Endodermal cell (in vitro differentiated cells): ENCODE measurements at places on chromosomes 2 and 18. TPM values are rescaled to one million over a fixed set of nuclear protein-coding genes. Genes with fewer than 3 reads are reported as not detected.

DNA sequence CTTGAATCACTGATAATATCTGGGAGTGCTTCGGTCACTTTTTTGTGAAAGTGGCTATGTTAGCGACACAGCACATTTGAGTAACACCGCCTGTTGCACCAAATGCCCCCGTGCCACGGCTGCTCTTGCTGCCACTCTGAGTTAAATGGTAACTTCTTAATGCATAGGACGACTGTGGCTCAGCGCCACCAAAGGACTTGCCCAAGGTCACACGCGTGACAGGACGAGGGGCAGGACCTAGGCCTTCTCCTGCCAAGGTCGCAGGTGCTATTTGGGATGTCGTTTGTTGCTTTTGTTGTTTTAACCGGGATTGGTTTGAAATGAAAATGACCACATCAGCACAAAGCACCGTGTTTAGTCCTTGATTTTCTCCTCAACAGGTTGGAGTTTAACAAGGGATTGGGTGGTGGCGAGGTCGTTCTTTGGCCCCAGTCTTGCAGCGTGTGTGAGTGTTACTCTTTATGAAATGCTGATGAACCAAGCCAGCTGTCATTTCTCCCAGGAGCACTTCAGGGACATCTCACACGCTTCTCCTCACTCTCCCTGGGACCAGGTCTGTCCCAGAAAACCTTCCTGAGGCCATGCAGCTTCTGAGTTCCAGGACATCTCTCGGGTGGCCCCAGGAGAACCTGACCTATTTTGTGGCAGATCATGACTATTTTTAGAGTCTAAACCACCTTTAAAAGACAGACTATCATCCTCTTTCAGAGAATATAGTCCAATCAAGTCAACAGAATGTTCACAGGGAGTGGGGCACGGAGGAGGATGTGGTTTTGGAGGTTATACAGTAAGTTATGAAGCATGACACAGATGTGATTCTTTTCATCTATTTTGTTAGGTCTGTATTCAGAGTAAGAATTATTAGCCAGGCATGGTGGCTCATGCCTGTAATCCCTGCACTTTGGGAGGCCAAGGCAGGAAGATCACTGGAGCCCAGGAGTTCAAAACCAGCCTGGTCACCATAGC lies 49.9 kb downstream of the MTCL1 start:
- H3K4me1 ChIP-seq = no peaks in the 10 kb centered on the region
- H3K36me3 ChIP-seq = no peaks in the 10 kb centered on the region
- H3K4me3 ChIP-seq = no peak overlapping the region
- no peak overlapping the region for H3K27ac ChIP-seq
- no peaks in the 10 kb centered on the region for H3K27me3 ChIP-seq

DNA sequence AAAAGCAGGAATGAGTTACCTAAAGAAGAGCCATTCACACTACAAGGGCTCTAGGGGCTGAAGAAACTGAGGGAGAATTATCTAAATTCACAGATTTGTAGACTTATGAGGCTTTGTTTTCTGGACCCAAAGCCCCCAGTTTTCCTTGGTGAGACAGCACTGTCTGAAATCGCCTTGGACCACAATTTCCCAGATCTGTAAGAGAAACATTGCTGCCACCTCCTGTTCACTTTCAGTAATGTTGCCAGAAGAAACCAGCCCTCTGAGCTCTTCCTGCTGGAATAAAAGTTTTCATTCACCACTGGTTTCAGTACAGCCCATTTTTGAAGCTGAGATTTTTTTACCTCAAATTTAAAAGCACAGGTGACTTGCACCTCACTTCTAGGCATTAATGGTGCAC lies 169.2 kb downstream of the CDH20 start:
- H3K4me1 ChIP-seq = no peaks in the 10 kb centered on the region
- DNase-seq = peak; percentile 81
- H3K27ac ChIP-seq = no peak overlapping the region
- H3K27me3 ChIP-seq = no peaks in the 10 kb centered on the region

- no peak overlapping the region for H3K27ac ChIP-seq
- H3K27me3 ChIP-seq = peaks cover 5% of the 10 kb centered on the region
- no peaks in the 10 kb centered on the region for H3K36me3 ChIP-seq
Observed at GRCh38 chr18:58432050-58432727, 196.7 kb downstream of the ALPK2 start.

DNA sequence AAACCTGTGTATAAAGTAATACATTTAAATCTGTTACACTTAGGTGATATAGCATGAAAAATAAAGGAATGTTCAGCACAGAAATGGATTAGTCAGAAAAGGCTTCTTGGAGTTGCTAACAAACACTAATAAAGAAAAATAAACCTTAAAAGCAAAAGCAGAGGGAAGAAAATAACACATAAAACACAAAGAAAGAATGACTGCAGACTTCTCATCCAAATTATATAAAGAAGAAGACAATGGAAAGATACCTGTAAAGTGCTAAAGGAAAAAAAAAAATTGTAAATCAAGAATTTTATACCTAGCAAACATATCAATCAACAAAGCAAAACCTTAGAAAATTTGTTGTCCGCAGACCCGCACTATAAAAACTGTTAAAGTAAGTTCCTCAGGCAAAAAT lies 63.6 kb downstream of the EXOC6B start:
- no peaks in the 10 kb centered on the region for H3K27me3 ChIP-seq
- H3K4me3 ChIP-seq = no peak overlapping the region
- DNase-seq = no peak
- H3K36me3 ChIP-seq = peaks cover 6% of the 10 kb centered on the region
- no peak overlapping the region for H3K27ac ChIP-seq
- peaks cover 4% of the 10 kb centered on the region for H3K4me1 ChIP-seq

The PIEZO2 gene
- 7.8 to 15.4 TPM (median 12.1 TPM) in 3 replicates for total RNA-seq

DNA sequence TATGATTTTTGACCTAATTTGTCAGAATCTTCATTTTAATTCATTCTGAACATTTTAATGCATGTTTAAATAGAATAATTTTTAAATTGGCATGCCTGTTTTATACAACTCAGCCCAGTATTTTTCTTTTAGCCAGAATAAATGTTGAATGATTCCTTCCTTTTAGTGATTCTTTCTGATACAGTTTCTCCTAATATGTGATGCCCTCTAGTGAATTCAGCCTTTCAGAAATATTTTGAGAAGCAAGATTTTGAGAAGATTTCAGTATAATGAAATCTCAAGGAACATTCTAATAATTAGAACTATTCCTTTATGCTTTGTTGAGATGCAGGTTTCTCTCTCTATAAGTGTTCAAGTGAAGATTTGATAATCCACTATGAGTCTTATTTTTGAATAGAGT lies 28.5 kb downstream of the LCLAT1 start:
- no peak overlapping the region for H3K27ac ChIP-seq
- H3K4me1 ChIP-seq = no peaks in the 10 kb centered on the region
- no peak overlapping the region for H3K4me3 ChIP-seq
- DNase-seq = no peak

DNA sequence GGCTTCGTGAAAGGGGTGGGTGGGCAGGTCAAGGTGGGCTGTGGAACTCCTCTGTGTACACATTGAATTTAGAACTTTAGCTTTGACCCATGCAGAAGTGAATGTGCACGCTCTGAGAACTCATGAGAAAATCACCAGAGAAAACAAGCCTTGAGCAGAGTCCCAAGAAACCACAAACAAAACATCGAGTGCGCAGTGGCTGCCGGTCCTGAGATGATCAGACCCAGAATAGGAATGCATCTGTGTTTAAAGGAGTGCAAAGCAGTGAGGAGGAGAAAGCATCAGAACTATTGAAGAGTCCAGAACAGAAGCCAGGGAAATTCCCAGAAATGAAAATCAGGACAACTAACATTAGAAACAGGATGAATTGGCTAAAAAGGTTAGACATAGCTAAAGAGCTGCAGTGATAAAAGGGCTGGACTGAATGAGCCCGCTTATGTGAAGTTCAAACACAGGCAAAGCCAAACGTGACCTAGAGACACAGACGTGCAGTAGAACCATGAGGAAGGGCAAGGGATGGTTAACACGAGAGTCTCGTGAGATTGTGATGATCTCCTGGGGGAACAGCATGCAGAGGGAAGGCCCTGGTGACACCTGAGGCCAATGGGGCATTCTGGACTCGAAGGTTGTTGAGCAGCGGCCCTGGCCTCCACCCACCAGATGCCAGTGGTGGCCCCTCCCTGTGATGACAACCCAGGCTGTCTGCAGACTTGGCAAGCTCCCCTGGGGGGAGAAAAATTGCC lies 16.4 kb upstream of the TXNL4A start:
- no peak for DNase-seq
- H3K4me3 ChIP-seq = no peak overlapping the region
- no peaks in the 10 kb centered on the region for H3K36me3 ChIP-seq
- no peaks in the 10 kb centered on the region for H3K27me3 ChIP-seq

The C2orf80 gene
- not detected in 3 replicates for total RNA-seq

DNA sequence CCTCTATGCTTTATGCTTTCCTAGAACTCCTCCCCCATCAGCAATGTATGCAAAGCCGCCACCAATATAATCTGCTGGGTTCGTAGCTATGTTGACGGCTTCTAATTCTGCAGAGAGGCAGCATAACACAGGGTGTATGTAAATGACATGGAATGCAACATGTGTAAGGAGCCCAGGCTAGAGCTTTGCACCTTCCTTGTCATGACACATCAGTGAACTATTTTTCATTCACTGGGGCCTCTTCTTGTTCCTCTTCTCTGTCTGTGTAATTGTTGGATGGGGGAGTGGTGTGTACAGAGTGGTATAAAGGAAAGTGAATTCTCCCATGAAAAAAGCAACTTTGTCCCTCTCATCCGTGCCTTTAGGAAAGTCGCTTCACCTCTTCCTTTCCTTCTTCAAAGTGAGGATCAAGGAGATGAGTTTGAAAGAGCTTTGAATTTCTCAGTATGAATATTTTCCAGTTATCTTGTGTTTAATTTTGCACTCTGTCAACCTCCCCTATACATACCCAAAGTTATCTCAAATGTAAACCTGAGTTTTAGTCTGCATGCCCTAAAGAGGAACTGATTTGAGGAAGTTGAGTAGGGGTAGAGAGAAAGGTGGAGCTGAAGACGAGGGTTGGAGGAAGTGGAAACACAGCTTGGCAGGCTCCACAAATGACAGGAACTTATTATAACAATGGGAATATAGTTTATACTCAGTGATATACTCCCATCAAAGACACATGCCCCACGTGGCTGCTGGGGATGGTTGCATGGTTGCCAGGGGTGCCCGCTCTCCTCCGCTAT lies 74.9 kb upstream of the ARL4C start:
- H3K4me3 ChIP-seq = no peak overlapping the region
- H3K27me3 ChIP-seq = no peaks in the 10 kb centered on the region
- H3K4me1 ChIP-seq = peaks cover 2% of the 10 kb centered on the region
- no peak overlapping the region for H3K27ac ChIP-seq

GRCh38 chr2:133780997-133781513 lies 212.8 kb upstream of the NCKAP5 start:
- no peak for DNase-seq
- H3K27me3 ChIP-seq = peaks cover 4% of the 10 kb centered on the region
- H3K4me1 ChIP-seq = no peaks in the 10 kb centered on the region
- no peak overlapping the region for H3K27ac ChIP-seq
- no peaks in the 10 kb centered on the region for H3K36me3 ChIP-seq

- DNase-seq = peak; percentile 76
- H3K27ac ChIP-seq = peak overlapping the region; percentile 96
- peaks cover 21% of the 10 kb centered on the region for H3K27me3 ChIP-seq
- peaks cover 5% of the 10 kb centered on the region for H3K36me3 ChIP-seq
Observed at GRCh38 chr18:5238371-5238976, 41.4 kb upstream of the AKAIN1 start.

DNA sequence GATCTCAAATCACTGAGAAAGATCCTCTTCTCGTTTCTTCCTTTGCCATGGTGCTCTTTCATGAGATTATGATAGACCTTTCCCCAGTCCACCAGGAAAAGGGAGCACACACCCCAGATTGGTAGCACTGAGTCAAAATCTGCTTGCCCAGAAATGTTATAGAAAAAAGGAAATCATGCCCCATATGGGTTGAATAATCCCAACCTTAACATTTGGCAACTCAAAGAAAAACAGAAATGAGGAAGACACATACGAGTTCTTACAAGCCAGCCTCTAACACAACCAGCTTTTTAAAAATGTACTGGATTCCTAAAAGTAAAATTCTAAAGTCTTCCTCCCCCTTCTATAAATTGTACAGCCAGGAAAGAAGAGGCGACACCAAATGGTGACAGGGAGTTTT lies 103.0 kb downstream of the ANKRD44 start:
- no peaks in the 10 kb centered on the region for H3K27me3 ChIP-seq
- peaks cover 7% of the 10 kb centered on the region for H3K4me1 ChIP-seq
- DNase-seq = no peak
- no peak overlapping the region for H3K4me3 ChIP-seq

The SLC4A3 gene
- 18.7 and 20.2 TPM in 2 replicates for total RNA-seq

DNA sequence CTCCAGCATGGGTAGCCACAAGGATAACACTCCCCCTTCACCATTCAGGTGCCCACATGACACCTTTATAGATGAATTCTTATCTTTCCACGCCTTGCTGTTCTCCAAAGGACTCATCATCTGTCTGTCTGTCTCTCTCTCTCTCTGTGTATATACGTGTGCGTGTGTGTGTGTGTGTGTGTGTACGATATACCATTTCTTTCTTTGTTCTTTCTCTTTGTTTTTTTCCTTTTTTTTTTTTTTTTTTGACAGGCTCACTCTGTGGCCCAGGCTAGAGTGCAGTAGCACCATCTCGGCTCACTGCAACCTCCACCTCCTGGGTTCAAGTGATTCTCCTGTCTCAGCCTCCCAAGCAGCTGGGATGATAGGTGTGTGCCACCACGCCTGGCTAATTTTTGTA lies 98.2 kb downstream of the DLGAP1 start:
- no peaks in the 10 kb centered on the region for H3K36me3 ChIP-seq
- H3K4me1 ChIP-seq = peaks cover 16% of the 10 kb centered on the region
